DMS153 (cell line): ENCODE measurements at places on chromosomes 4 and X.

- peak; percentile 42 for DNase-seq
Observed at GRCh38 chr4:79049840-79050540, 110.8 kb upstream of the PAQR3 start.

DNA sequence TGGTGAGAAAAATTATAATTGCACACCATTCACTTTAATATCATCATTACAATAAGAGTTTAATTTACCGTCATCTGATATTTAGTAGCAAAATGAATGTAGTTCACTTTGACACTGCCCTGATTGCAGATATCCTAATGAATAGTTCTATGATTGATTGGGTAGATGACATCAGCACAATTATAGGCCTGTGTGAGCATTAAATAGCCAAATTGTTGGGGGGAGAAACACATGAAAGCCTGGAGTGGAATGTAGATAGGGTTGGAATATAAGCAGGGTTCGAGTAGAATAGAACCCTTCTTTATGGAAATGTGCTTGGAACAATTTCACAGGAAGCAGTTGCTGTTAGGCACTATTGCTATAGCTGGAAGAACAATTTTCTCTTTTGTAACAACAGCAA lies 1526.2 kb downstream of the RPA4 start:
- DNase-seq = no peak

DNA sequence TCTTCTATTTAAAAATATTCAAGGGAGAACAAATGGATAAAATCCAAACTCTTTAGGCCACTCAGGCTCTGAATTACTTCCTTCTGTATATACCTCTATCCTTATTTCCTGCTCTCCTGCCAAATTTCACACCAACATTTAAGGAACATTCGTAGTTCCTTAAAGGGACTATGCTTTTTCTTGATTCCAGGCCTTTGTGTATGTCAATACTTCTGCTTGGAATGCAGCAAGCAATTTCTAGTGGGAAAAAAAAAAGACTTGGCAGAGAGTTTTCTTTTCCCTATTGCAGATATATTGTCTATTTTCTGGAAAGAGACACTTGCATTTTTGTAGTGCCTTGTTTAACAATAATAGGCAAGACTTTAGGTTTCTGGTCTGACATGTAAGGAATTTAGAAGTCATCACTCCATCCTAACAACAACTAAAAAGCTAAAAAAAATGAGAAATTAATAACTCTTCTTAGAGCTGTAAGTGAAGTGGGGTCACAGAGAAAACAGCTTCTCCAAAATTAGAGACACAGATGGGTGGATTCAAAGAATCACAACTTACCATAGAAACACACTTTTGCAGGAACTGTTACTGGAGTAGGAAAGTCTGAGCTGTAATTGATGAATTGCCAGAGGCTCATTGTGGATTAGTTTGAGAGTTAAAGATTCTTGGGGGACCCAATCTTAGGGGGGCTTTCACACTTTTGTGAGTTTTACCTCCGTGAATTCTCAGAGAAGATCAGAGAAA lies 2.1 kb upstream of the ADH5 start:
- no peak for DNase-seq

- no peak for DNase-seq
Observed at GRCh38 chr4:158625544-158625943, 46.1 kb downstream of the C4orf46 start.
